Right renal pelvis (tissue), 4 donors: ENCODE measurements at places on chromosomes 2 and 18. TPM values are rescaled to one million over a fixed set of nuclear protein-coding genes. Genes with fewer than 3 reads are reported as not detected.

The GRHL1 gene
- polyA plus RNA-seq: 5.0 TPM

The SIX3 gene
- 0.04 TPM for polyA plus RNA-seq

The DSG1 gene
- polyA plus RNA-seq: 0.04 TPM

The MC4R gene
- 0.15 TPM for polyA plus RNA-seq

The TMEFF2 gene
- 20.3 TPM for polyA plus RNA-seq

The HYCC2 gene
- 12.4 TPM for polyA plus RNA-seq

GRCh38 chr2:209688385-209688784, 83.2 kb upstream of the UNC80 start:
- DNase-seq: no peak

- no peak for DNase-seq
Observed at GRCh38 chr2:182240862-182241371, 185.9 kb downstream of the PDE1A start.

- DNase-seq: no peak
Observed at GRCh38 chr2:157897106-157897971, 21.2 kb upstream of the ACVR1 start.

DNA sequence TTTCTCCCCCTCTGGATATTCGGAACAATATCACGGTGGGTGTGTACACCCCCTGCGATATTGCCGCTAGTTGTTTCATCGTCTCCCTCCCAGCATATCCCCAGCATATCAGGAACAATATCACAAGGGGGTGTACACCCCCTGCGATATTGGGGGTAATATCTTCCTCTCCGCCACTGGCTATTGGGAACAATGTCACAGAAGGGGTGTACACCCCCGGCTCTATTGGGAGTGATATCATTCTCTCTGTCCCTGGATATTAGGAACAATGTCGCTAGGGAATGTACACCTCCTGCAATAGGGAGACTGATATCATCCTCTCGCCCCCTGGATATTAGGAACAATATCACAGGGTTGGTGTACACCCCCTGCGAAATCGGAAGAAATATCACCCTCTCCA, 1932.0 kb downstream of the SUCLG1 start:
- DNase-seq: no peak

DNA sequence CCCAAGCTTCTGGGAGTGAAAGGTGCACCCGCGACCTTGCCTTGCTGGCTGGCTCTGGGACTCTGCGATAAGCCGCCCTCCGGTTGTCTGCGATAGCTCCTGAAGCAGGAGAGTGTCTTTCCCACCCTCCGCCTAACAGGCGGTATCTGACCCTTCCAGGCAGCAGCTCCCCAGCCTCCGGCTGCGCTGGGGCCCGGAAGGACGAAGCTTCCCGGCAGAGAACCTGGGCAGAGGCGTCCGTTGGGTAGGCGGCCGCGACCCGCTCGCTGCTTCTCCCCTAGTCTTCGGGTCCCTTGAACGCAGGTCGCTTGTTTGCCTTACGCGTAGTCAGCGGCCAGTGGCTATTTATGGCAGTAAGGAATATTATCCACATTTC, 446 bp upstream of the RHBDD1 start:
- no peak for DNase-seq

DNA sequence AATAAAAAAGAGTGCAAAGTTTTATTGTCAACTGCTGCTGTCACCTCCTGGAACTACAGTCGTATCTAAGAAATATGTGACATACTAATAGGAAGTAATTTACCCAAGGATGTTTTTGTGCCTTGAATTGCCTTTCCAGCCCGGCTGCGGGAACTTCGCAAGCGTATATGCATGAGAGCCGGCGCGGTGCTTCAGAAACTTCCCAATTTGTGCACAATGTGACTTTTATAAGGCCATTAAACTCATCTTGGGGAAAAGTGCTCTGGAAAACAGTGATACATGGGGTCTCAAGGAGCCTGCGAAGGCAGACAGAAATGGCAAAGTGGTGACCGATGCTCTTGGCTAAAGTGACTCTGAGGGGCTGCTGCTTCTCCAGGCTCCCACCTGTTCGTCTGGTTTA, 41.7 kb upstream of the CELF4 start:
- no peak for DNase-seq

GRCh38 chr18:46621871-46622270, 35.1 kb downstream of the LOXHD1 start:
- no peak for DNase-seq

GRCh38 chr2:119527999-119528398, 3.7 kb upstream of the SCTR start:
- no peak for DNase-seq

GRCh38 chr2:24359129-24360049, 947 bp downstream of the ITSN2 start:
- DNase-seq: no peak

DNA sequence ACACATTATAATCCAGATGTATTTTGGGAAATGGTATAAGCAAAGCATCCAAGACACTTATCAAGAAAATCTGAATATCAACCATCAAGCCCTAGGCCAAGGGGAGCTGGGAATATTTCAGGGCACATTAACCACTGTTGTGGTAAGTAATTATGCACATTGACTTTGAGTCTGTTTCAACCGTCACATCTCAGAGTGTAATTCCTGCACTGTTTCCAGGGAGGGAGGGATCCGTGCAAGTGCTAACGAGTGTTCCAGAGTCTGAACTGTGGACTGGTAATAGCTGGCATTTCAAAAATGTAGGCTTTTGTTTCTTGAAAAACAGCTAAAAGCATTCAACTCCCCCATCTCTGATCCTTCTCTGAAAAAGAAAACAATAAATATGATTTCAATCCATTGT, 681.6 kb downstream of the BCL11A start:
- no peak for DNase-seq

DNA sequence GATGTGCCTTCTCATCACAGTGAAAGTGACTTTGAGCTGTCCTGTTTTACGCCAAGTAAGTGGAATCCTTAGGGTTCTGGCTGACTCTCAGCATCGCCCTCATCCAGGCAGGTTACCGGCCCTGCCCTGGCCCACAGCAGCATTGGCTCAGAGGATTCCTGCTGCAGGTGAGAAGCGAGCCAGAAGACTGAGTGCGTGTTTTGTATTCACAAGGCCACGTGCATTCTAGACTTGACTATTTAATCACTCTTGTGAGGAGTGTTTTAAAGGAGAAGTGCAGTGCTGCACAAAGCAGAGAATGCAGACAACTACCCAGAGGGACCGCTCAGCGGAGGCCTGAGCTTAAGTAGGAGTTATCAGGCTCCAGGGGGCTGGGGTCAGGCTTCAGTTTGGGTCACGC, 48.3 kb downstream of the LAMA3 start:
- DNase-seq: no peak

DNA sequence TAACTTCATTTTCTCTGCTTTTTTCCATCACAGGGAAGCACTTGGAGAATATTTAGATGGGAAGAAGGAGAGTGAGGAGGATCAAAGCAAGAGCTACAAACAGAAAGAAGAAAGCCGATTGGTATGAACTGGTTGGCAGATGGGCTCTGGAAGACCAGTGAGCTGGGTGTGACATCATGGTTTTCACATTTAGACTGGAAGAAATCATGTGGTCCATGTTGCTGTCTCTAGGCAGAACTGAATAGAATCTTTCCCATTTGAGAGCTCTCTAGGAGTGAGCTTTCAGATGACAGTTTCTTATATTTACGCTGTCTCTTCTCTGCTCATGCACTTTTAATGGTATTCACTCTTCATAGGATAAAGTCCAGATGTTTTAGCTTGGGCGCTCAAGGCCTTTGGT, 12.6 kb downstream of the DRC1 start:
- no peak for DNase-seq
